SK-N-DZ (cell line): ENCODE measurements at places on chromosomes 1 and 21.
A peak's percentile ranks its signal among the peaks of the same experiment; 100 is the strongest.

- no peak for DNase-seq
Measured at GRCh38 chr21:36846631-36847030, 119.8 kb downstream of the HLCS start.

DNA sequence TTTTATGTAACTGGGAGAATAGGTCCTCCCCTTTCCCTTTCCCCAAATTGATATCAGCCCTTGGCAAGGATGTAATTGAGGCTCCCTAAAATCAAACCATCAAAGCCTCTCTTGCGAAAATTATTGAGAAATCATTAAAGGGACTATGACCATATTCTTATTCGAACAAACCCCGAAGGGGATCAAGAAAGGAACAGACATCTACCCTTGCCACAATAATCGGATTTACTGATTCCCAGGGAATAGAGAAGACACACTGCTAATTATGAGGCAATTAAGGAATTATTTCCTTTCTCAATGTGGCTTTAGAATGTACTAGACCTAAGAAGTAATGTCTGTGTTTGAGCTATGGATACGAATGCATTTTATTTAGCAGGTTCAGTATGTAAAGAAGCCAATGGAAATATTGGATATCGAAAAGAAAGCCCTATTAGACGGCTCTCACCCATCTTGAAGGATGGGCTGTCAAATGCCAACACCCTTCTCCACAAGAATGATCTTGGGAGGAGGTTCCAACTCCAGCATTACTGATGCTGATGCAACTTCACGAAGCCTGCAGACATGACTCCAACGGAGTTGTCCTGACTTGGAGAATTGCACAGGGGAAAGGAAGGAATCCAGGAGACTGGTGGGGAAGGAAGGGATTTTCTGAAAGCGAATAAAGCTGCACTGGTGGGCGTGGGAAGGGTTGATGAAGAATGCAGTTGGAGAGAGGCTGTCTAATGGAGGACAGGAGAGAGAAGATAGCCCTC is 11.6 kb upstream of the PTPRF start:
- DNase-seq, result no peak

DNA sequence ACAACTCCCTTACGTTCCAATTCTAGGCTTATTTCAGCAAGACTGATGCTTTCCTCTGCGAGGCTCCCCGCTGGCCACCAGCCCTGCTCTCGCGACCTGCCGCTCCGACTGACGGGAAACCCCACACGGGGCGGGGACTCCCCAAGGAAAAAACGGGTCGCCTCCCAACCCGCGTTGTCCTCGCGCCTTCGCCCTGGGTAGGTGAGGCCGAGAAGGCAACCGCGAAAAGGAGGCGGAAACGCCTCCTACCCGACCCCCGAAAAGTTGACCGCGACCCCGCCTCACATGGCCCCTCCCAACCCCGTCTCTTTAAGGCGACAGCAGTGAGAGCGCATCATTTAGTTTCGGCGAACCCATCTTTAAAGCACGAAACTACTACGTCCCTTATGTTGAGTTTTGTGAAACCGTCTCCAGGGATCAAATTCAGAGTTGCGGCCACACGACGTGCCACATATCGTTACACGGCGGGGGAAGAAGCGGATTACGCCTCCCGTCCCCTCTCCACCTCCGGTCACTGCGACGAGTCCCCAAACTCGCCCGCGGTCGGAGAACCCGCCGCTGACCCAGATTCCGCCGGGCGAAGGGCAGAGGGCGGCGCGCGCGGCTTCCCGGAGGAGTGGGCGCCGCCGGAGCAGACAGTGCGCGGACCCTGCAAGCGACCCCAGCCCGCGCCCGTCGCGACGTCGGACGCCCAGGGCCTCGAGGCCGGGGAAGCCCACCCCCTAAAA is 1.2 kb downstream of the ANP32E start:
- DNase-seq, result peak; percentile 76

DNA sequence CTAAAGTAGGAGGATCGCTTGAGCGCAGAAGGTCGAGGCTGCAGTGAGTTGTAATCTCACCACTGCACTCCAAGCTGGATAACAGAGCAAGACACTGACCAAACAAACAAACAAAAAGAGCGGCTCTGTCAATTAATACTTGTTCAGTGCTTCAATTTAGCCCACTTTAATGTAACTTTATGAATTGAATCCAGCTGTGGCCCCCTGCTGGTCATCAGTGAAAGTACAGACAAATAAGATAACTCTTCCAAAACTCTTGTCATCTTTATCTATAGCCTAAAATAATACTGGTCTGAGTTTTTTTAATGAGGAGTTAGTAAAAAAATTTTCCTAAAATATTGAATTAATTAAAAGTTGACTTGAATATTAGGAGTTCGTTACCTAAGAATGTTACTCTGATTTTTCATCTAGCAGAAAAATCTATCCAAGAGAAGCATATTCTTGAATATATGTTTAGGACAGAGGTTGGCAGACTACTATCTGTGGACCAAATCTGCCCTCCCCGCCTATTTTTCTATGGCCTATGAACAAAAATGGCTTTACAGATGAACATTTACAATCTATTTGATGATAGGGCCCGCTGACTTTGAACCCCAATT is 26.1 kb downstream of the ATP5PF start:
- peak; percentile 52 for DNase-seq

- DNase-seq, result no peak
Measured at GRCh38 chr1:66678146-66678545, 74.1 kb upstream of the DYNLT5 start.

DNA sequence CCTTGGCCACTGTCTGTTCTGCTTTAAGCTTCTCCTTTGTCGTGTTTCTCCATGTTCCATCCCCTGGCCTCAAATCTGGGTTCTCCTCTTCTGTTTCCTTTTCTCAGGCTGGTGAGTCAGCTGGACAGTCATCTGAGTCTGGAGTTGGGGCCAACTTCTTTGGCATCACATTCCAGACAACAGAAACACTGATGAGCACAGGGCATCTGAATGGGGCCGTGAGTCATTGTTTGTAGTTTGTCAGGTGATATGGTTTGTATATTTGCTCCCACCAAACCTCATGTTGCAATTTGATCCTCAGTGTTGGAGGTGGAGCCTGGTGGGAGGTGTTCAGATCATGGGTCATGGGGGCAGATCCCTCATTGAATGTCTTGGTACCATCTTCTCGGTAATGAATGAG is 14.3 kb upstream of the OLIG2 start:
- no peak for DNase-seq

DNA sequence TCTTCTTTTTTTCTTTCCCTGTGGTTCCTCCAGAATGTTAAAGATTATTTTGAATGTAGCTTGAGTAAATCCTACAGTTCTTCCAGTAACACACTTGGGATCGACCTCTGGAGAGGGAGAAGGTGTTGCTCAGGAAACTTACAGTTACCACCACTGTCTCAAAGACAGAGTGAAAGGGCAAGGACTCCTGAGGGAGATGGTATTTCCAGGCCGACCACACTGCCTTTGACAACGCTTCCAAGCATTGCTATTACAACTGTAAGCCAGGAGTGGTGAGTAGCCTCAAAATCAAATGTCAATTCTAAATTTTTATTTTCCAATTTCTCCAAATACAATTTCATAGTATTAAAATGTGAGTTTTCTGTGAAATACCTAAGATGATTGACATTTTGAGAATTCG is 125.9 kb downstream of the PDE4B start:
- no peak for DNase-seq

DNA sequence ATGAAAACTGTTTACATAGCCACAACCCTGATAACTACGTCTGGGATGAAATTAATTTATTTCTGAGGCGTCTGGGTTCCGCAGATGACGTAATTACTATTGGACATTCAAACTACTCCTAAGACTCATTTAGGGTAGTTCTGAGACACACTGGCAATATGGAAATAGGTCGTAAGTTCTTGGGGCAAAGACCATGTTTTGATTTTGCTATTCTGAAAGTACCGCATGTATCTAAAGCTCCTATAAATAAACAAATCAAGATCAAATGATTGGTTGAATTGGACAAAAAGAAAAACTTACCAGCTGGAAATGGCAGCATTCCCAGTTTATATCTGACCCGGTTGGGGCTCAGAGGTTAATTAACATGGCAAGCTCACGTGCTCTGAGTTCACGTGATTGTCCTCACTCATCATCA is 74.3 kb downstream of the DHRS3 start:
- no peak for DNase-seq

- peak; percentile 31 for DNase-seq
Measured at GRCh38 chr1:197614916-197615692, 160.2 kb downstream of the DENND1B start.

GRCh38 chr1:213374369-213374768 is 323.3 kb downstream of the RPS6KC1 start:
- peak; percentile 67 for DNase-seq

DNA sequence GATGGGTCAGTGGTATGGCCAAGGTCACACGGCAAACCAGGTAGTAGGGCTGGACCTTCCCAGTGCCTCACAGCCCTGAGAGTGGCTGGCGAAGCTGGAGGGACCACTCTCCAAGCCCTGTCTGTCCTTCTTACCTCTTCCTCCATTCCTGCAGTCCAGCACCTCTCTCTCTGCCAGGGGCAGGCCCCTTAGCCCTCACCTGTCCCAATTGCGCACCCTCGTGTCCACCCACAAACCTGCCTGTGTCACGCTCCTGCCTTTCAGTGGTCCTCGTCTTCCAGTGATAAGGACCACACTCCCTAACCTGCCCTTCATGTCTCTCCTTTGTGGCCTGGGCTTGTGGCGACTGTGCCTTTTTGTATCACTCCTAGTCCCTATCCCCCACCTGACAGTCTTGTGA is 3.4 kb downstream of the PODN start:
- DNase-seq, result no peak

GRCh38 chr21:42513985-42514882 is 582 bp downstream of the SLC37A1 start:
- no peak for DNase-seq

- no peak for DNase-seq
Measured at GRCh38 chr1:84365225-84366221, 32.8 kb upstream of the DNASE2B start.

DNA sequence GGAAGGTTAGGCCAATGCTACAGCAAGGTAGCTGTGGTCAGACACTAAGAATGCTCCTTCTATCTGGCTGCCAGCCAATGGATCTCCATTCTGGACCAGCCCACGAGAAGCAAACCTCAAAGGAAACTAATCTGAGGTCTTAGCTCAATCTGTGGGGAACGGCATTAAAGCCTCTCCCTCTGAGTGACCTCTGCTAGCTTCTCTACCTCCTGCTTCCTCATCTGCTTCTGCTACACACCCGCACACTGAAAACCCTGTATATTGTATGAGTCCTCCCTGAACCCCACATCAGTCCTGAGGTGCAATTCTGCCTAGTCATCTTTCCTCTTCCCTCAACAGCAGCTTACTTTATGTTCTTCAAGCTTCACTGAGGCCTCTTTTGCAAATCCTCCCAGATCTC is 6.9 kb upstream of the GALE start:
- no peak for DNase-seq

DNA sequence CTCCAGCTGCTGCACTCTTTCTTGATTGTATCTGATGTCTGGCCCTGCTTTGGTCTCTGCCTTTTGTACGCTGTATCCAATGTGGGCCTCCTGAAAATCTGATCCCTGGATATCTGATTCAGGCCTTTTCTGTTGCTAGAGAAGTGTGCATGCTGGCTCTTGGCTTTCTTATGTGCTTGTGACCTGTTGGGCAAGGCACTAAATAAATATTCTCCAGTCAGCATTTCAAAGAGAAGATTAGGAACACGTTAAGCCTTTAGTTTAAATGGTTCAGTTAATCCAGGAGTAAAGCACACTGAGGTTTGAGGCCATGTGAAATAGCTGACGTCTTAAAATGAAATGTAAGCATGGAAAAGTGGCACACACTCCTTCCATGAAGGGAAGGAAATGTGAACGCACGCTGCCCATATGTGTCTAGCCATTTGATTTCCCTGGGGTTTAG is 9.3 kb upstream of the F3 start:
- DNase-seq, result peak; percentile 60

GRCh38 chr21:43701936-43702784 is 16.8 kb upstream of the PDXK start:
- no peak for DNase-seq

DNA sequence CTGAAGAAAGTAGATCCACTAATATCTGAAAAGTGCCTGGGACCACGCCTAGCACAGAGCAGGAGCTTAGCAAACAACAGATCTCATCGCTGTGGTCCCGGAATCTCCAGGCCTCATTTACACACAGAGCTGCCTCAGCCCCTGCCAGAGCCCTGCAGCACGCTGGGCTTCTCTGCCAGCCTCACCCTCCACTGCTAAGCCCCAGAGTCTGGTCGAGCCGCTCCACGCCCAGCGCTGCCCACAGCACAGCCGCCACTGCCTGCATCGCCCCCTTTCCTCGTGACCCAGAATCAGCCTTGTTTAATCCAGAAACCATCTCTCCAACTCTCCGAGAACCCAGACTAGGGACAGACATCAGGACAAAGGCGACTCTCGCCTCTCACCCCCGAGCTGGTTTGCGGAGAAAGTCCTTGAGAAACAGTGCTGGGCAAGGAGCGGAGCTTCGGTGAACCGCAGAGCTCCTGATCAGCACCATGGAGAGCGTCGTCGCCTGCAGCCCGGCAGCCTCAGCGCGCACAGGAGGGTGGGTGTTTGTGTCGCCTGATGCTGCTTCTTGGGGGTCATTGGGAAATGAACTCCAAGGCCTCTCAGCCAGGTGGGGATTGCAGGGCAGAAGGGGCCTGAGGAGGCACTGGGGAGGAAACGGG is 145.1 kb downstream of the NPHP4 start:
- DNase-seq, result no peak

DNA sequence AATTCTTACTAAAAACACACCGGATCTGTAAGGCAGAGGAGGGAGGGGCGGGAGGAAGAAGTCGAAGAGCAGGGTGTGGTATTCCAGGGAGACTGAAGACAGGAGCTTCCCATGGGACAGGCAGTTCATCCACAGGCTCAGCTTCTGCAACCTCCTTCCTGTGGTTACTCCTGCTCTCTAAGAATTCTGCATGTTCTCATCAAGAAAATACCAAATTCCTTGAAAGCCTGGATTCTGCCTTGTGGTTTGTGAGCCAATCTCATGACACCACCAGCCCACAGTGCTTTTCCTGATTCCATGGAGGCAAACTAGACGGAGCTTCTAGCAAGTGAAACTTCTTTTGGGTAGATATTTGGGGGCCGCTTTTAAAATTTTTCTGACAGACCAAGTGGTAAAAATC is 1.1 kb upstream of the ST6GALNAC3 start:
- DNase-seq, result no peak

DNA sequence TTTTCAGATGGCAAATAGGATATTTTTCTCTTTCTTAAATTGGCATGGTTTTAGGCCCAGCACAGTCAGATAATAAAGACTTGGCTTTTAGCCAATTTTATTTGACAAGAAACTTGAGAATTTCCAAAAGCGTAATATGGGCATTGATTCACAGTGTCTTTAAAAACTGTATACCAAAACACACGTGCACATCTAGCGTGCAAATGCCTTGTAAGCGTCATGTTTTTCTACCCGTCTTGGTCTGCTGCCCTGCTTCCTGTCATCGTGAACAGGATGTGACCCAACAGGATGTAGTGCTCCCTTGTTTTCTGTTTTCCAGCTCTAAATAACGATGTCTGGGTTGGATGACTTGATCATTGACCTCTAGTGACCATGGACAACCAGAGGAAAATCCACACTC is 24.7 kb upstream of the SLC44A3 start:
- DNase-seq, result no peak

DNA sequence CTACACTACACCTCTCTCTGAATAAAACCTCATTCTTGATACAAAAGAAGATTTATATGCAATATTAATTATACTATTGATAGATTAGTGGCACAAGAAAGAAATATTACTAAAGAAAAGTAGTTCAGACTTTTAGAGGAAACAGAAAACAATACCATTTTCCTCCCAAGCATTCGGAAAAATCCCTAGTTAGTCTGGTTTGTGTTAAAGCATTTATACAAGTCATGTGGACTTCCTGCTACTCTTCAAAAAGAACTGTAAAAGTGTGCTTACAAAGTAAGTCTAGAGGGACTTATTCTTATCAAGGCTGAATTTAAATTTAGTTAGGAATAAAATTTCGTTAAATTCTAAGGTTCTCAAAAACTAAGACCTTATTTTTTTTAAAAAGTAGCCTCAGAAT is 129.1 kb downstream of the ATP1B1 start:
- DNase-seq, result no peak
